ENCODE measurements at places on chromosomes 11 and 22.

- DNase-seq: no peak
Observed at GRCh38 chr22:23581260-23581650, 1.2 kb upstream of the IGLL1 start.

DNA sequence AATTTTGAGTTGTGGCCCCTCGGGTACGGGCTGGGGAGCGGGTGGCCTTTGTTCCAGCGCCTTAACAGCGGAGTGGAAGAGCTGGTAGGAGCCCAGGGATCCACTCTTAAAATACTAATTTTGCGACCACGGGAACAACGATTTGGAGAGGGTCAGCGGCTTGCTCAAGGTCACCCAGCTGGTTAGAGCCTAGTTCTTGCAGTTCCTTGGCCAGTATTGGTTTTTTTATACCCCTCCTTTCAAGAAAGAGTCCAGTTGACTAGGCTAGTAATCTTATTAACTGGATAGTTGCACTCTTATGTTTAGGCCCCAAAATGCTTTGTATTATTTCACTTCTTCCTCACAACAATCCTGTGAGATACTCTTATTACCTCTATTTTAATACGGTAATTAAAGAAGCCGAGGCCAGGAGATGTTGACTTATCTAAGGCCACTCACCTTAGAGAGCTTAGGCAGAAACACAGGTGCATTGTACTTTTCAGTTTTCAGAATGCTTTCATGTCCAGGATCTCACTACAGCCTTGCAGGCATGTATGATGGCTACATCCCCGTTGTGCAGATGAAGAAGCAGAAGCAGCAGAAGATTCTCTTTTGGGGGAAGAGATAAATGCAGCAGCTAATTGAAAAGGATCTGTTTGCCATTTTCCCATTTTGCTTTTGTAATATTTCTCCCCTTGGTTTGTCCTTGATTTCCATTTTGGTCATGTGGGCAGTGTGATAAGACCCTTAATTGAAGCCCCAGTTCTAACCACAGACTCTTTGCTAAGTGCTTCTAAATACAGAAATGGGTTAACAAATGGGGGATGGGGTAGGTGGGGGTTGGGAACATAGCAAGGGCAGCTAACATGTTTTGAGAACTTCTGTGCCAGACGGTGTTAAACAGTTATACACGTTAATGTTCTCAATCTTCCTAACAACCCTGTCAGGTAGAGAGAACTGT is 1.4 kb downstream of the SREBF2 start:
- no peak for DNase-seq

- DNase-seq: no peak
Observed at GRCh38 chr11:77999446-78000030, 5.1 kb upstream of the INTS4 start.

- no peak for DNase-seq
Observed at GRCh38 chr11:95028357-95028756, 3.3 kb downstream of the KDM4E start.

- no peak for DNase-seq
Observed at GRCh38 chr22:37784829-37785495, 22.8 kb upstream of the GCAT start.

GRCh38 chr11:125886997-125887372 is 483 bp upstream of the HYLS1 start:
- DNase-seq: no peak

DNA sequence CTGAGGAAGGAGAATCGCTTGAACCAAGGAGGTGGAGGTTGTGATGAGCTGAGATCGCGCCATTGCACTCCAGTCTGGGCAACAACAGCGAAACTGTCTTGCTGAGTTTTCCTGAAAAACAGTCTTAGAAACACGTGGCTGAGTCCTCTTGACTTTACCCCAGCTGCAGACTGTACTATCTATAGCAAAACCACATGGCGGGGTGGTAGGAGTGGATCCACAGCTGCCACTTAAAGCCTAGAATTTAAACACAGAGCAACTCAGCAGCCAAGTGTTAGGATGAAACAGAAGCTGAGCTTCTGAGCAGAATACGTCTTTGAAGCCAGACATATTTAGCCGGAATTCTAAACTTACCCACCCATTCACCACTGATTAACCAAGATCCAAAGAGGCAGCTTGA is 14.1 kb downstream of the PATZ1 start:
- DNase-seq: no peak

DNA sequence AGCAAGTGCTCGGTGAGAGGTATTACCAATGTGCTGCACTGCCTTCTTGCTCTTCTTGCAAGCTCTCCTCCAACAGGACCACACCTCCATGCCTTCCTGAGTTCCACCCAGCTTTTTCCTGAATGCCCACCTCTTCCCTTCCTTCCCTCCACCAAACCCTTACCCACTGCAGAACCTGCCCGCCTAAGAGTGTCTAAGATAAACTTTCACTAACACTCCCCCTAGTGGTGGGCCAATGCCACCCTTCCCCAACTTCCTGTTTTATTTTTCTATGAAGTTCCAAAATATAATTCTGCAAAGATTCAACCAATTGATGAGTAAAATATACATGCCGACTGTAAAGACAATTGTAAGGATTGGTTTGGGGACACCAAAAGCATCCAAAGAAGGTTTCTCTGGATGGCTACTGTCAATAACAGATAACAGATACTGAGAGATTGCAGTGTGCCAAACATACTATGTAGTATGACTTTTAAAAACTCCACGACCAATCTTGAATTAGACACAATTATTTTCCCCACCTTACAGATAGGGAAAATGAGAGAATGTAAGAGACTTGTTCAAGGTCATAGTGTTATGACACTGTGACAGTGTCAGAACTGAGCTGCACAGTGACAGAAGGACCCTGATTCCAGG is 38.6 kb upstream of the BMAL1 start:
- DNase-seq: peak; percentile 65

DNA sequence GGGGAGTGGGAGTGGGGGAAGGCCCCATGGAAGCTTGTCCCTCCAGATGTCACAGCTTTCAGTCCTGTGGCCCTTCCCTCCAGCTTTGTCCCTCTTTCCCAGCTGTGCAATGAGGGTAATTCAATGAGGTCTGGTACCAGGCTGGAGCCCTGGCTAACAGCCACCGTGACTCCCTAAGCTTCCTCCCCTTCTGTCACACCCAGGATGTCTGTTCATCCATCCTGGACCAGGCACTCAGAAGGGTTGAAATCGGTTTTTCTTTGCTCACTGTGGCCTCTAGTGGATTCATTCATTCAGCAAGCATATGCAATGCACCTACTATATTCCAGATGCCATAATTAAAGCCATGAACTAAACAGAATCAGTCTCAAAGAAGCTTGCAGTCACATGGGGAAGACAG is 38.7 kb downstream of the SYT13 start:
- no peak for DNase-seq

DNA sequence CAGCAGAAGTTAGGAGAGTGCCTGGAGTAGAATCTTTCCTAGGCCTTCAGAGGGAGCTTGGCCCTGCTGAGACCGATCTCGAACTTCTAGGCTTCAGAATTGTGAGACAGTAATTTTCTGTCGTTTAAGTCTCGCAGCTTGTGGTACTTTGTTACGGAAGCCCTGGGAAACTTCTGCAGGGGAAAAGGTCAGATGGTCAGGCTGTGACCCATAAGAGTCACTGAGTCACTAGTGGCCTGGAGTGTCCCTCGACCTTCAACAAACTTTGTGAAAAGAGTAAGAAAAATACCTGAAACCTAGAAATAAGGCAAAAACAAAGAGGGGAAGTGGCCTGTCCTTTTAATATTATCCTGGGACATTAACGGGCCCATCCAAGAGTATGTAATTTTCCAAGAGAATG is 34.6 kb downstream of the CSNK2A3 start:
- no peak for DNase-seq

DNA sequence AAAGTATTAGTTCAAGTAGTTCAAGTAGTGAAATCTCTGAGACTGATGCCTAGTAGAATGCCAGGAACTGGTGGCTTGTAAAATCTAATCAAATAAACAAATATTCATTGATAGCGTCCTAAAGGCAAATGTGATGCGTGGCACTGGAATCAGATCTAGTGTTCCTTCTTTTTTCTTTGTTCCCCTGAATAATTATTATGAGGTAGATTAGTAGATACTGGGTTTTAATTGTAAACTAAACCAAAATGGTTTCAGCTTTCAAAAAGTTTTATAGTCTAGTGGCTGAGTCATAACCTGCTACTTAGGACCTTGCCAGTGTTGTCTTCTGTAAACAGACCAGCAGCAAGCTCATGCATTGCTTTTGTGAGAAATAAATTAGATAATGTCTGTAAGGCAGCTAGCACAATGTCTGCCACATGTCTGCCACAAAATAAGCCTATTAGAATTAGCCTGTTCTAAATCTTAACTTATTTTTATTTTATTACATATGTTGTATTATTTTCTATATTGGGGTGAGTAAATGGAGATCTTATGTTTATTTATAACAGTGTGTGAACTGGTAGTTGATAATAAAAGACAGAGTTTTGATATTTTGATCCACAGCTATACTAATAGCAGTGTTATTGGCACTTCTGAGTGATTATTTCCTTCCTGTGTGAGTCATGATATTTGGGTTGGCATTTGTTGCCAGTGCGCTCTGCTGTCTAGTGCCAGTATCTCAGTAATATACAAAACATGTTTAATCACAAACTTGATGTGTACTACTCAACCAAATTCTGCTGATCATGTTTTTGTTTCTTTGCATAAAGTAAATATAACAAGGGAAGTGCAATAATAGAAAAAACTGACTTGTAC is 135.7 kb downstream of the TMEM135 start:
- DNase-seq: no peak

GRCh38 chr11:76159983-76160661 is 46.2 kb downstream of the WNT11 start:
- DNase-seq: no peak

DNA sequence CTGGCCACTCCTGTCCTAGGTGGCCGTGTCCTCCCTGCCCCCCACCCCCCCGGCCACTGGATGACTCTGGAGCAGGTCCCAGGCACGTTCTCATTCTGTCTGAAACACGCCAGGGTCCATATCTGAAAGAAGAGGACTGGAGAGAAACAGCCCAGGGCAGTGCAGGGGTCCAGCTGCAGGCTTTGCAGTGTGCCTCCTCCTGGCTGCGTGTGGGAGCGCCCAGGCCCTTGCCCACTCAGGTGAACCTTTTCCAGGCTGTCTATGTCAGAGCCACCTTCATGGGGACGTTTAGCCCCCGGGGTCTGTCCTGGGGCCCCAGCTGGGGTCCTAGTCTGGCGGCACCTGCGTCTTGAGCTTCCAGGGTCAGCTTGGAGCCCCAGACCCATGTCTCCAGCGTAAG is 15.6 kb downstream of the GRAMD4 start:
- no peak for DNase-seq

DNA sequence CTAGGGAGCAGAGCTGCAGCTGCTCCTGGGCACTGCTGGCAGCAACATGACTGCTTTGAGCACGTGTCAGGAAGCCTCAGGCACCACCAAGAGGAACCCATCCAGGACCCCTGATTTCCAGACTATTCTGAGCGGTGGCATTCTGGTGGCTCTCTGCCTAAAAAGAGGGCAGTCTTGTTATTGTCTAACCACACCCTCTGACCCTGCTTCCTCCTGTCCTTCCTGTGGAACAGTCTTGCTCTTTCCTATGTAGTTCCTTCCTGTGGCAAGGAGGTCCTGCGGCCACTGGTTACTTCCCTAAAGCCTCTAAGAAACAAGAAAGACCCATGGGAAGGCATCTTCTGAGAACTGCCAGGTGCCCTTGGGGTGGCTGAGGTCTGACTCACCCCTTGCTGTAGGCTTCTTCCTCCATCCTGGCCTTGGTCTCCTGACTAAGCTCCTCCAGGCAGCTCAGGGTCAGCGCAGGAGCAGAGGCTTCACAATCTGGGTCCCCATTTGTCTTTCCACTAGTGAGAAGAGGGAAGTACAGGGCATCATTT is 13.1 kb upstream of the LYVE1 start:
- DNase-seq: no peak

- no peak for DNase-seq
Observed at GRCh38 chr11:103928040-103928801, 108.2 kb upstream of the DDI1 start.

- no peak for DNase-seq
Observed at GRCh38 chr11:45890886-45891550, 5.6 kb downstream of the MAPK8IP1 start.

DNA sequence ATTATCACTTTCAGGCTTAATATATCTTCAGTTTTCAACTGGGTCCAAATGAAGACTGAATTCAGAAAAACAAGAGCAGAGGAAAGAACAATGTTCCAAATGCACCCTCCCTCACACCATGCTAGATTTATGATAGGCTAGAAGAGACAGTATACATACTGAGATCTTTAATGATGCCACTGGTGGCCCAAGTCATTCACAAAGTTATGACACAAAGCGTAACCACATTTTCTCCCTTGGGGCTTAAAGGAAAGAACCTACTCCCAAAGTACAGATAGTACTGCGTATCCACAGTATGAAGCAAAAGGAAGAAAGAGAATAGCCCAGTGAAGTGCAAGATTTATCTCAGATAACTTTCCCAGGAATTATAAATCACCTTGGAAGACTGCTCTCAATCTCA is 10.9 kb upstream of the SOX6 start:
- DNase-seq: no peak

DNA sequence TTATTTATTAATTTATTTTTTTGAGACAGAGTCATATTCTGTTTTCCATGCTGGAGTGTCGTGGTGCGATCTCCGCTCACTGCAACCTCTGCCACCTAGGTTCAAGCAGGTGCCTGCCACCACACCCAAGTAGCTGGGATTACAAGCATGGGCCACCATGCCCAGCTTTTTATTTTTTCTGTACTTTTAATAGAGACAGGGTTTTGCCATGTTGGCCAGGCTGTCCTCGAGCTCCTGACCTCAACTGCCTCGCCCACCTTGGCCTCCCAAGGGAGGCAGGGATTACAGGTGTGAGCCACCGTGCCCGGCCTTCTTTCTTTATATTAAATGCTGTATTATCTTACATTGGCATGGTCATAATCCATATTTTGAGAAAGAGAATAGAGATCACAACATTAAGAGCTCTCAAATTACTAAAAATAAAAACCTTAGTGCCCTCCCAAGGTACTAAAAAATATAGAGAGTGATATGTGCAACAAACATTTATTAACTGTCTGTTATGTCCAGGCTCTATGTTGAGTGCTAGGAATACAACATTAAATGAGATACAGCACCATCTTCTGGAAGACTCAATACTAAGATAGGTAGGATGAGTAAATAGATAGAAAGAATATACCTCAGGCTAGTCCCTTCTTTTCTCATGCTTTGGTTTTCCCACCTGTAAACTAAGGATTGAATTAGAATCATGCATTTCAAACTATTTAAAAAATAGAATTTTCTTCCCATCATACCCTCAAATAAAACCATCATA is 84.1 kb downstream of the BBOX1 start:
- DNase-seq: peak; percentile 20

DNA sequence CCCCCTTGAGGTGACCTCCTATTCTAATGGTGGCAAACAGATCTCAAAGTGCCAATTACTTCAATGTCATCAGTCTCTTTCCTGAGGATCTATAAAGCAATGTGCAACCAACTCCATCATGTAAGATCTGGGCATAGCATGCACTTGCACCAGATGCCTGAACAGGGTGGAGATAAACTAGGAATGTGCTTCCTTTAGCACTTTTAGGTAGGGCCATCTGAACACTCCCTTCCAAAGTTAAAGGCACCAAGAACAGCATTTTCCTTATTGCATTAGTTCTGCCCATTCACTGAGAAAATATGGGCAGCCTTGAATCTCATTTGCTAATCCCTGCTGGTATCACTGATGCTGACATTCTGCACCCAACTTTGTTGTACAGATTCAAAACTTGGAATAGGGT is 112.0 kb downstream of the SGSM3 start:
- no peak for DNase-seq

Measured in D341Med (cell line).